Aorta (tissue), 5 donors: ENCODE measurements at places on chromosomes 4 and X. TPM values are rescaled to one million over a fixed set of nuclear protein-coding genes. Genes with fewer than 3 reads are reported as not detected.

The CT45A3 gene
- polyA plus RNA-seq = not detected

DNA sequence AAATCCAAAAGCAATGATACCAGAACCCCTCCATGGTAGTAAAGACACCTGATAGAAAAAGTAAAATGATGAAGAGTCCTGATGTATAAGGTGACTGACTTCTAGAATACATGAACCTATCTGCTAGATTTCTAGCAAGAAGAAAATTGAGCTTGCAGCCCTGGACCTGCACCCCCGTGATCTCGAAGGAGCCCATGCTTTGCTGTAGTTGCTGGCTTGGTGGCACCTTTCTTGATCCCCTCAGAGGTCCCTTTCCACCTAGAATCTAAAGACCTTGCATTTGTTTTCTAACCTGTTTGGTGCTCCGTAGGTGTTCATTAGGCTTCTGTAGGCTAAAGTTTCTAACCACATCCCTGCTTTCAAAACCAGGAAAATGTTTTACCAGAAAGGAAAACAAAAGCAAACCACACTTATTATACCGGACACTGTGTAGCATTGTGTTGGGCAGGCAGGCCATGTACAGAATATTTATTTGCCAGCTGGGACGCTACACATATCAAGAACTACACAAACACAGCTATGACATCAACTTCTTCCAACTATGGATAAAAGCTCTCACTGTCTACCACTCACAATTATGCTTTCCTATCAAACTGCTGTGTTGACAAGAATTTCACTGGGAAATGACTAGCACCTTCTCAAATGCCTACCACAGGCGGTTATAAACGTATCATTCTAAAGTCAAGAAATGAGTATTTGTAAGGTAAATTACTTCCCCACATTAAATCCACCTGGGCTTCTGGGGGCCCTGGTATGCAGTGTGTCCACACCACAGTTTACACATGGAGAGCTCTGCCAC lies 316.2 kb downstream of the UNC5C start:
- DNase-seq = no peak

The ZMAT1 gene
- 5.0 TPM for polyA plus RNA-seq

The POU3F4 gene
- polyA plus RNA-seq = not detected

The ZFP92 gene
- polyA plus RNA-seq = 0.75 TPM

The CENPI gene
- not detected for polyA plus RNA-seq

DNA sequence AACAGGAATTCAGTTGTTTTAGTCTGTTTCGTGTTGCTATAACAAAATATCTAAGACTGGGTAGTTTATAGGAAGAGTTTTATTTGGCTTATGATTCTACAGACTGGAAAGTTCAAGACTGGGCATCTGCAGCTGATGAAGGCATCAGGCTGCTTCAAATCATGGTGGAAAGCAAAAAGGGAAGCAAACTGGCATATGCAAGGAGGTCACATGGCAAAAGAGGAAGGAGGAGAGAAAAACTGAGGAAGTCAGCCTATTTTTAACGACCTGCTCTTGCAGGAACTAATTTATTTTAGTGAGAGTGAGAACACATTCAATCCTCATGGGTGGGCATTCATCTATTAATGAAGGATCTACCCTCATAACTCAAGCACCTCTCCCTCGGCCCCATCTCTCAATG lies 363.1 kb upstream of the HS3ST1 start:
- no peak for DNase-seq

The FMR1NB gene
- polyA plus RNA-seq = not detected

- no peak for DNase-seq
These were observed 541.4 kb downstream of the ADGRL3 start for GRCh38 chr4:61741327-61742096.

GRCh38 chrX:47539860-47540259 lies 21.1 kb upstream of the ARAF start:
- DNase-seq = no peak

DNA sequence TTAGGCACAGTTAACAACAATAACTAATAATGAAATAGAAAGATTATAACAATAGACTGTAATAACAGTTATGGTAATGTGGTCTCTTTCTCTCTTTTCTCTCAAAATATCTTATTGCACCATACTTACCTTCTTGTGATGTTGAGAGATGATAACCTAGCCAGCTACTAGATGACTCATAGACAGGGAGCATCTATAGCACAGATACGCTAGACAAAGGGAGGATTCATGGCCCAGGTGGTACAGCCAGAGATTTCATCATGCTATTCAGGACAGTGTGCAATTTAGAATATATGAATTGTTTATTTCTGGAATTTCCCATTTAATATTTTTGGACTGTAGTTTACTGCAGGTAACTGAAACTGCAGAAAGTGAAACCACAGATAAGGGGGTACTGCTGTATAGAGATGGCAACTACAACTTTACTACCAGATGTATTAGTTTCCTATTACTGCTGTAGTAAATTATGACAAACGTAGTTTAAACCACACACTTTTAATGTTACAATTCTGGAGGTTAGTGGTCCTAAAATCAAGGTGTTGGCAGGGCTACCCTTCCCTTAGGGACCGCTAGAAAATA lies 41.8 kb upstream of the MAGED1 start:
- DNase-seq = no peak

The BCLAF3 gene
- polyA plus RNA-seq = 5.4 TPM

DNA sequence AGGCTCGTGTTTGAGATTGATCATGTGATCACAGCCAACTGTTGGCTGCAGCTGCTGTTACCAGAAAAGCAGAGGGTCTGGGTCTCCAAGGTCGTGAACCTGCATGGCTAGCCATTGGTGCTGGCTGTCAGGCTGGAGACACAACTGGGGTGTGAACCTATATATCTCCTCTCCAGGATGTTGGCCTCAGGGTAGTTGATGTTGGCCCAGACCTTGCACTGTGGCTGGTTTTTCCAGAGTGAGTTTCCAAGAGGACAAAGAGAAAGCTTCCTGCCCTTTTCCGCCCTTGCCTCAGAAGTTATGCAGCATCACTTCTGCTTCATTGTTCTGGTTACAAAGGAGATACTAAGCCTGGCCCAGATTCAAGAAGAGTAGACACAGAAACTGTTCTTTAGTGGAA lies 607.8 kb upstream of the HS3ST1 start:
- DNase-seq = no peak

The USO1 gene
- polyA plus RNA-seq = 50.6 TPM

The TFE3 gene
- polyA plus RNA-seq = 23.4 TPM

- no peak for DNase-seq
These were observed 27.4 kb downstream of the KLF3 start for GRCh38 chr4:38691251-38692008.

DNA sequence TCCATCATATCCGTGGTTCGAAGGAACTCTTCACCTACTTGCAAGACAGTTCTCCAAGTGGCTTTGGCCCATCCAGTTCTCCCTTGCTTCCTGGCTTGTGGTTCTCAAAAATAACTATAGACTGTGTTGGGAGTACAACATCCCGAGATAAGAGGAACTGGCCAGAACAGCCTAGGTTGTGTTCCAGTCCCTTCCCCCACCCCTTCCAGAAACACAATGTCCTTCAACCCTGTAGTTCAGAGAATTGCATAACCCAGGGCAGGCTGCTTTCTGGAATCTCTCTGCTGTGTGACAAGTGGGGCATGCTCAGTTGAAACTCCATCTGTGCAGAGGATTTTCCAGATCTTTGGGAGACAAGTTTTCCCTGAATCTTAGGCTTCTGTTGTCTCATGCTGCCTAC lies 206.5 kb downstream of the PCDH10 start:
- DNase-seq = no peak

DNA sequence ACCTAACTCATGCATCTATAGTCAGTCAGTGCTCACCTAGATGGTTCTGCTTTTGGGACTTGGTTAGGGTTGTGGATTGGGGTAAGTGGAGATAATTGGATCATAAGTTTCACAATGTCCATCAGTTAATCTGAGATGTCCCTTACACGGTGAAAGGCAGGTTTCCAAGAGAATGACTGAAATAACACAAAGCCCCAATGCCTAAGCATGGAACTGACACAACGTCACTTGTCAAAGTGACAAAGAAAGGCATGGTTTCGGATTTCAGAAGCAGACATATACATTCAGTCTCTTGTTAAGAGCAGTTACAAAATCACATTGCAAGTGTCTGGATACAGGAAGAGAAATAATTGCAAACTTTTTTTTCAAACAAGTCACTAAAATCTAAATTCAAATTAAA lies 1456.9 kb downstream of the TECRL start:
- no peak for DNase-seq

The COMMD8 gene
- 29.8 TPM for polyA plus RNA-seq

The ADAMTS3 gene
- polyA plus RNA-seq = 0.79 TPM

The TMPRSS11D gene
- polyA plus RNA-seq = 0.13 TPM

- no peak for DNase-seq
These were observed 111.7 kb downstream of the LINC00632 start for GRCh38 chrX:140821280-140821679.

GRCh38 chr4:122163301-122163700 lies 11.2 kb downstream of the BLTP1 start:
- no peak for DNase-seq

GRCh38 chr4:8192748-8193738 lies 6.0 kb upstream of the SH3TC1 start:
- DNase-seq = no peak

- DNase-seq = no peak
These were observed 192.5 kb upstream of the STK26 start for GRCh38 chrX:131830400-131831184.

- no peak for DNase-seq
These were observed 113.9 kb downstream of the CT47B1 start for GRCh38 chrX:120761810-120762209.

DNA sequence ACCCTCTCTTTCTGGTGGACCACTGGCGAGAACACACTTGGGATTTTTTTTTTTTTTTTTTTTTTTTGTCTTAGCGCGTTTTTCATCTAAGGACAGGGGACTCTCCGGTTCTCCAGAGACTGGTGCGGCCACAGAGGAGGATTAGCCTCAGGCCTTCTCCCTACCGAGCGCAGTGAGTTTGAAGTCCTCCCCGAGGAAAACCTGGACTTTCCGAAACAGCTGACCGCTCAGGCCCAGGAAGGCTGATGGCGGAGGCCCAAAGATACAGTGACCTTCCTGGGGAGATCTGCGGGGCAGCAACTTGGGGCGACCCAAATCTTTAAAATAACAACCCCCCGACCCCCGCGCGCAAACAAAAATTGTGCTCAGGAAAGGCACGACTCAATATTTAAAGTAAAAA lies 9.2 kb downstream of the NKX3-2 start:
- no peak for DNase-seq

DNA sequence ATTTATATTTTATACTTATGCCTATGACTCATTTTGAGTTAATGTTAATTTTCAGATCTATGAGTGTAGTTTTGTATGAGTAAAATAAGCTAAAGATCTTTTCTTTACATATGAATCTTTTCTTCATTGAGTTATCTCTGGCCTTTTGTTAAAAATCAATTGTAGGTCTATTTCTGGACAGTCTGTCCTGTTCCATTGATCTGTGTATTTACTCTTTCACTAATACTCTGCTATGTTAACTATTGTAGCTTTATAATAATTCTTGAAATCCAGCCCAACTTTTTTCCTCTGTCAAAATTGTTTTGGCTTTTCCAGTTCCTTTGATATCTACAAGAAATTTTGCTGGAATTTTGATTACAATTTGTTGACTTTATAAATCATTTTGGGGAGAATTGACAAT lies 177.0 kb downstream of the RBM46 start:
- no peak for DNase-seq

DNA sequence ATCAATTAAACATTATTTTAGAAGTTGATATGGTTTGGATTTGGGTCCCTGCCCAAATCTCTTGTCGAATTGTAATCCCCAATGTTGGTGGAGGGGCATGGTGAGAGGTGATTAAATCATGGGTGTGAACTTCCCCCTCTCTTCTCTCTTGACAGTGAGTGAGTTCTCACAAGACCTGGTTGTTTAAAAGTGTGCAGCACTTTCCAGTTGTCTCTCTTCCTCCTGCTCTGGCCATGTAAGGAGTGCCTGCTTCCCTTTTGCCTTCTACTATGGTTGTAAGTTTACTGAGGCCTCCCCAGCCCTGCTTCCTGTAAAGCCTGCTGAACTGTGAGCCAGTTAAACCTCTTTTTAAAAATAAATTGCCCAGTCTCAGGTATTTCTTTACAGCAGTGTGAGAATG lies 141.4 kb downstream of the GALNTL6 start:
- DNase-seq = no peak

GRCh38 chrX:117713411-117713810 lies 403.2 kb downstream of the KLHL13 start:
- no peak for DNase-seq

DNA sequence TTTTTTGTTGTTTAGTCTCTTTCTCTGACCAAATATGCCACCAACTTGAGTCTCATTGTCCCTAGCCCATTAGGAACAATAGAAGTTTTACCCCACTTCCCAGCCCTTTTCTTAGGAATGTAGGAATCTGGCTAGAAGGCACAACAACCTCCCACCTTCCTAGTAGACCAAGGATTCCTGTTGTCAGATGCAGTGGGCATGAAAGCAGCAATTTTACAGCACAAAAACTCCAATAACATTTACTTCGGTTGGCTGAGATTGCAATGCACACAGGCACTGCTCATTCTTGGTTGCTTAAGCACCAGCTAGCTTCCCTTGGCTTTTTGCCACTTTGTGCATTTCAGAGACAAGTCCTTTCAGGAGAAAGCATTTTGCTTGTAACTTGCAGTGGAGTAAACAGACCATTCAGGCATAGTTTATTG lies 312.8 kb downstream of the TENM3 start:
- no peak for DNase-seq

The PDE6B gene
- 4.0 TPM for polyA plus RNA-seq

The IGSF1 gene
- polyA plus RNA-seq = not detected

- DNase-seq = no peak
These were observed 61.5 kb upstream of the FAM241A start for GRCh38 chr4:112083587-112084347.

The RASSF6 gene
- polyA plus RNA-seq = not detected

- no peak for DNase-seq
These were observed 7.3 kb upstream of the MAGEE1 start for GRCh38 chrX:76420237-76420636.

DNA sequence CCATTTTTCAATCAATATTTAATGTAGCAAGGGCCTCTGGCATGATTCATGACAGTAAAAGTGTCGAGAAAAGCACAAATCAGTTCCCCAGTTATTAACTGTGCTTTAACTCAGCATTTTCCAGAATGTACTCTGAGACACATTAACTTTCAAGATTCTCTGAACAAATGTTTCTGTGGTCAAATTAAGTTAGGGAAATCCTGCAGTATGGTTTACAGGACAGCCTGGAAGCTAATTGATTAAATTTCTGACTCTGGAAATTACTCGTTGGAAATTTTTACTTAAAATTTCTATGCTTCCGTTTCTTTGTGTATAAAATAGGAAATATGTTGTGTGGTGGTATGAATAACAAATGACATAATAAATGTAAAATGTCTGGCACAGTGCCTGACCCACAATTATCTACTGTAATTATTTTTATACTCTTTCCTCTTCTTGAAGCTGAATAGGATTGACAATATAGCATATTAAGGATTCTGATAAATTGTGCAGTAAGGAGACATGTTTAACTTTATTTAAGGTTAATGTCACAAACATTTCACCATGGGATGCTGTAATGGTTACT lies 33.7 kb downstream of the STK32B start:
- no peak for DNase-seq

The SSX3 gene
- polyA plus RNA-seq = not detected

DNA sequence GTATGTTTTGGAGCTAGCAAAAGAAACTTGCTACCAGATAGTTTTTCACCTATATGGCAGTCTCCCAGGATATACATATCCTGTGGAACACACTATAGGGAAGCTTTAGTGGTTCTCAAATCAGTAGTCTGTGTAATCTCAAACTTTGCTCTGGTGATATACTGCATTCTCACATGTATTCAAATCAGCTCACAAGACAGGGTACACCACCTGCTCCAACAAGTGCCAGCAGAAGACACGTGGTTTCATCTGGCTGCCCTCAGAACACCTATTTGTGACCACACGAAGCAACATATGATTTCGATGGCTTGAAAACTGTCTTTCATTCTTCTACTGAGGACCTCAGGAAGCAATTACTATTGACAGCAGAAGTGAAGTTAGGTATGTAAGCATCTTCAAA lies 37.7 kb downstream of the BCLAF3 start:
- no peak for DNase-seq
